Type B pancreatic cell (in vitro differentiated cells): ENCODE measurements at places on chromosomes 13 and 19. TPM values are rescaled to one million over a fixed set of nuclear protein-coding genes. Genes with fewer than 3 reads are reported as not detected.
A peak's percentile ranks its signal among the peaks of the same experiment; 100 is the strongest.

Gene SLITRK6
- total RNA-seq, result 13.0 and 14.5 TPM in 2 replicates

DNA sequence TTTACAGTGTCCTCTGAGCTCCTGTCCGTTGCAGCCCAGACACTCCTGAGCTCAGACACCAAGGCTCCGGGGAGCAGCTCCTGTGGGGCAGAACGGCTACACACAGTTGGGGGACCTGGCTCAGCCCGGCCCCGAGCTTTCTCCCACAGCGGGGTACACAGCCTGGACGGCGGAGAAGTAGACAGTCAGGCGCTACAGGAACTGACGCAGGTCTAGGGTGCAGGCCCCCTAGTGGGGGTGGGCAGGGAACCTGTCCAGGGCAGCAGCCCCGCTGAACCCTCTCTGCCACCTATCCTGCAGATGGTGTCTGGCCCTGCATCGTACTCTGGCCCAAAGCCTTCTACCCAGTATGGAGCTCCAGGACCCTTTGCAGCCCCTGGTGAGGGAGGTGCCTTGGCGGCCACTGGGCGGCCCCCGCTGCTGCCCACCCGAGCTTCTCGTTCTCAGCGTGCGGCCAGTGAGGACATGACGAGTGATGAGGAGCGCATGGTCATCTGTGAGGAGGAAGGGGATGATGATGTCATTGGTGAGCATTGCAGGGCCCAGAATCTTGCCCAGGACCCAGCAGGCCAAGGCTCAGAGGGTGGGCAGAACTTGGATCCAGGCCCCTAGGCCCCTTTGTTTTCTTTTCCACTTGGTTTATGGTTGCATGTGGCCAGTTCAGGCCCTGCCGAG lies 12.9 kb upstream of the PRR19 start:
- H3K4me1 ChIP-seq, result peaks cover 22% of the 10 kb centered on the region
- no peak overlapping the region for H3K27ac ChIP-seq
- no peak for DNase-seq
- H3K36me3 ChIP-seq, result peaks cover 5% of the 10 kb centered on the region

Gene ZNF415
- 15.5 and 15.6 TPM in 2 replicates for total RNA-seq

DNA sequence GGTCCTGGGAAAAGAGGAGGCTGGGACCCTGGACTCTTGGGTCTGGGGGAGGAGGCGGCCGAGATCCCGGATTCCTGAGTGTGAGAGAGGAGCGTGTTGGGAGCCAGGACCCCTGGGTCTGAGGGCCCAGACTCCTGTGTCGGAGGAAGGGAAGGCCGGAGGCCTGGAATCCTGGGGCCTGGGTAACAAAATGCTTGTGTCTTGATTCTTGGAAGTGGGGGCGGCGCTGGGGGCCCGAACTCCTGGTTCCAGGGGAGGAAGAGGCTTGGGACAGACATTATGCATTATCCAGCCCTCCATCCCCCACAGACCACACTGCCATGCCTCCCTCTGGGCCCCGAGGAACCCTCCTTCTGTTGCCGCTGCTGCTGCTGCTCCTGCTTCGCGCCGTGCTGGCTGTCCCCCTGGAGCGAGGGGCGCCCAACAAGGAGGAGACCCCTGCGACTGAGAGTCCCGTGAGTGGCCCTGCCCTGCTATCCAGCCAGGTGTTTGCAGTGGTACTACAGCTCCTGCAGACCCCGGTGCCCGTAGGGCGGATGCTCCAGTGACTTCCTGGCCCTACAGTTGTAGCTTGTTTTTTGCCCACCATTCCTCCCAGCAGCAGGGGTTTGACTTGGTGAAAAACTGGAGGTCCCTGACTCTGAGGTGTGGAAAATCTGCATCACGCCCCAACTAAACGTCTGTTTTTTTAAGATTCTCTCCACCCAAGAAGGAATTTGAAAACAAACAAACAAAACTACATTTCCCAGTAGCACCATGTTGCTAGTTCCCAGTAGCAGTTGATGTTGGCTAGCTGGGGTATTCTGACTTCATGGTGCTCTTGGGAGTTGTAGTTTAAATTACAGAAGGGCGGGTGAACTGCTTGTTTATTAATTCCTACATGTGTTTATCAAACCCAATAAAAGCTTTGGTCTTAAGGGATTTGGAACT lies 630 bp downstream of the NUCB1 start:
- H3K4me3 ChIP-seq, result peak overlapping the region; percentile 93
- H3K27me3 ChIP-seq, result no peaks in the 10 kb centered on the region
- no peak for DNase-seq

GRCh38 chr19:6406401-6406800 lies 13.4 kb upstream of the GTF2F1 start:
- no peak overlapping the region for H3K27ac ChIP-seq
- H3K36me3 ChIP-seq, result no peaks in the 10 kb centered on the region
- H3K4me3 ChIP-seq, result no peak overlapping the region
- H3K27me3 ChIP-seq, result no peaks in the 10 kb centered on the region

Gene KLK11
- 1.3 and 1.4 TPM in 2 replicates for total RNA-seq

GRCh38 chr13:37934339-37935191 lies 65.0 kb upstream of the TRPC4 start:
- no peak overlapping the region for H3K4me3 ChIP-seq
- peaks cover 1% of the 10 kb centered on the region for H3K4me1 ChIP-seq
- peaks cover 3% of the 10 kb centered on the region for H3K27me3 ChIP-seq
- no peak overlapping the region for H3K27ac ChIP-seq
- H3K36me3 ChIP-seq, result no peaks in the 10 kb centered on the region
